LoVo (cell line): ENCODE measurements at places on chromosomes 12 and 14.

- peak; percentile 27 for DNase-seq
Measured at GRCh38 chr12:24378548-24379407, 429.3 kb upstream of the SOX5 start.

DNA sequence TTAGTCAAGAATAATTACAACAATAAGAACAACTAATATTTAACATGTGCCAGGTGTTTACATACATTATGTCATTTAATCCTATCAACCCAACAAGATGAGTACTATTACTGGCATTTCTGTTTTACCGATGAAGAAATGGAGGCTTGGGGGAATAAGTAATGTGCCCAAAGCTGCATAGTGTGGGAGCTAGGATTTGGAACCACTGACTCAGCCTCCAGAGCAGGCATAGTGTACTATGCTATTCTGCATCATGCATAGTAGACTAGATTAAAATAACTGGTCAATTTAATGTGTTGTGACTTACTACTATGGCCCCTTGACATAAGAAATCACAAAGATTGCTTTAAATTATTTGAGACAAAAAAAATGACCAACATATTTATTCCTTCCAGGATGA is 9.5 kb downstream of the GPR19 start:
- no peak for DNase-seq

GRCh38 chr12:85713373-85713772 is 122.8 kb downstream of the RASSF9 start:
- DNase-seq, result no peak

DNA sequence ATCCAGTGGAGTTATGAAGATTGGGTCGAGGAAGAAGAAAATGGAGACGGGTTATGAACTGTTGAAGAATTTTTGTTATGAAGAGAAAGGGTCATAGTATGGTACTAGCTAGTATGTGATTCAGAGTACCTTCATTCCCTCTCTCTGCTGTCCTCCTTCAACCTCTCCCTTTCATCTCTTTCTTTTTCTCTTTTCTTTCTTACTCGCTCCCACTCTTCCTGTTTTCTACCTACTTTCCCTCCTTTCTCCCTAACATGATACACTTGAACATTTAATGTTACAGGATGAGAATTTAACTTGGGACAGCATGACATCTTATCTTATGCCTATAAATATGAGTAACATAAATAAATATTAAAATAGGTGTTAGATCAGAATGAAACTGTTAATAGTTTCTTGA is 112.9 kb downstream of the CCDC91 start:
- no peak for DNase-seq

DNA sequence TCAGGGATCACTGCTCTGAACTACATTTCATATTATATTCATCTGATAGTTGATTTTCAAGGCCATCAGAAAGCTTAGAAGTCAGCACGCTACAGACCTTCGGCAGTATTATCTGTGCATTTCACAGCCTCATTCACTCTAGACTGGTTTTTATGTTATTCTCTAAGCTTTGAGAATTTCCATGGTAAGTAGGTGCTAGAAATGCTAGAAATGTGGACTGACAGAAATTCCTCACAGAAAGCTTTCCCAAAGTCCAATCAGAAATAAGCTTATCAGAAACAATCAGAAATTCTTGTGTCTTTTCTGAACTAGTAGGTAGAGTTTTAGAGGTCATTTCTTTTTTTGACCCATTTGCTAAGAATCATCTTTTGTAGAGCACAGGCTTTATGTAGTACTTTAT is 176.6 kb downstream of the TMTC3 start:
- DNase-seq, result no peak

- peak; percentile 50 for DNase-seq
Measured at GRCh38 chr12:43758247-43758727, 303 bp downstream of the PUS7L start.

GRCh38 chr12:96995861-96996260 is 88.8 kb downstream of the NEDD1 start:
- DNase-seq, result no peak

DNA sequence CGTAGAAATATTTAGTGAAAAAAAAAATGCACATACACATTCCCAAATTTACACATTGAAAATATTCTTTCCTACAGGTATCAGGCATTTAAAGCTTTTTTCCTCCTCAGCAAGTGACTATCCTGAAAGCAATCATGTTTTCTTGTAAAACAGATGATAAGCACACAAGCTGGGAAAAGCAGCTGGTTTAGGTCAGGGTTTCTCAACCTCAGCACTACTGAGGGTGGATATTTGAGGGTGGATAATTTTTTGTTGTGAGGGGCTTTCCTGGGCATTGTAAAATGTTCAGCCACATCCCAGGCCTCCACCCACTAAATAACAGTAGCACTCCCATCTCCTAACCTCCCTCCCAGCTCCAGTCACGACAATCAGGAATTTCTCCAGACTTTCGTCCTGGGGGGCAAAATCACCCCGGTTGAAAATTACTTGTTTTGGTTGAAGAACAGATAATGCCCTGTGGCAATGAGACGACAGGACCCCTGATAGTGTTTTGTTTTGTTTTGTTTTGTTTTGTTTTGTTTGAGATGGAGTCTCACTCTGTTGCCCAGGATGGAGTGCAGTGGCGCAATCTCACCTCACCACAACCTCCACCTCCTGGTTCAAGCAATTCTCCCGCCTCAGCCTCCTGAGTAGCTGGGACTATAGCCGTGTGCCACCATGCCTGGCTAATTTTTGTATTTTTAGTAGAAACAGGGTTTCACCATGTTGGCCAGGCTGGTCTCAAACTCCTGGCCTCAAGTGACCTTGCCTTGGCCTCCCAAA is 15.0 kb upstream of the NT5DC3 start:
- DNase-seq, result no peak

GRCh38 chr12:3097836-3098235 is 20.7 kb downstream of the TSPAN9 start:
- DNase-seq, result no peak

DNA sequence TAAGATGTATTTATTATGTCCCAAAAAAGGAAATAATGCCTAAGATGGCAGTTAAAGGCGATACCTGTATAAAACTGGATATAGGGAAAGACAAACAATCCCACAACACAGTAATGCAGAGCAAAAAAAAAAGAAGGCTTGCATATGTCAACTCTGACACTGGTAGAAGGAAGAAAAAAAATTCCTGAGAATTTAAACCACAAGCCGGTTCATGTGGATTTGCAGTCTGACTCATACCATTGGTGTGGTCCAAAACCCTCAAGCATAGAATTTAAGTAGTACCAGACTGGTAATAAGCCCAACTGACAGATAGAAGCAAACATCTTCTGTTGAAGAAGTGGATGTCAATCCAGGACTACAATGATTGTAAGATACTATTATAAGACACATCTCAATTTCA is 7.2 kb downstream of the DNAI7 start:
- DNase-seq, result no peak

DNA sequence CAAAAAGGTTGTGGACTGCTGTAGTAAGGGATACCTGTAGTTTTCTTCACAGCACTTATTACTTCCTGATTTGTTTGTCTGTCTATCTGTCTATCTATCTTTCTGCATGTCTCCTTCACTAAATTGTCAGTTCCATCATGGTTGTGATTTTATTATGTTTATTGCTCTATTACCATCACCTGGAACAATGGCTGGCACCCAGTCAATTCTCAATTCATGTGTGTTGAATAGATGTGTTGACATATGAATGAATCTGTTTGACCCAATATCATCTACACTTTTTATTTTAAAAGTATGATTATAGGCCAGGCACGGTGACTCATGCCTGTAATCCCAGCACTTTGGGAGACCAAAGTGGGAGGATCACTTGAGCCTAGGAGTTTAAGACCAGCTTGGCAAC is 224.4 kb downstream of the NUBPL start:
- DNase-seq, result no peak

DNA sequence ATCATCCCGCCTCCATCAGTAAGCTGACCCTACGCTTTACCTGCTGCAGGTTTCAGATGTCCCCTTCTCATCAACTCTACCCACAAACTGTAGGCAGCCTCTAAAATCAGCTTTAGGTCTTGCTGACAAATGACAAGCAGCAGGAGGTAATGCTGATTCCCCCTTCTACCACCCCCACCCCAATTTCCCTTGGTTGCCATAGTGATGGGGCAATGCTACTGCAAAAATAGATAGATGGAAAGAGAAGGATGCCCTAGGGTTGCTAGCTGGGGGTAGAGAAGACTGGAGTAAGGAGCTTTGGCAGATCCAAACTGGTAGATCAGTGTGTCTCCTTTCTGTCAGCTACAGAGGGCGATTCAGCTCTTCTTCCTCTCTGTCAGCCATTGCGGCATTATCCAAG is 19.8 kb upstream of the PDE1B start:
- DNase-seq, result no peak

DNA sequence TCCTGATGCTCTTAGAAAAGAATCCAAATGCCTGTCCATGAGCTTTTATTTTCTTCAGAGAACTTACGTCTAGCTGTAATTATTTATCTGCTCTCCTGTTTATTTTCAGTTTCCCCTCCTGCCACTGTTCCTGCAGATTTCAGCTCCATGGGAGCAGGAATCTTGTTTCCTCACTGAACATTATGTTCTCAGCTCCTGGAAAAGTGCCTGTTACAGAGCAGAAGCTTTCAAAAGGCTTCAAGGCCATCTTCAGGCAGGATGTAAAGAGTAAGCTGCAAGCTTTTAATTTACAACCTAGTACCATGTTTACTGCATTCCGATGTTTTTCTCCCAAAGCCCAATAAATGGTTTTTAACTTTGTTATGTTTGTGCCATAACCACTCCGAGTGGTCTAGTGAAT is 98.4 kb upstream of the BTG1 start:
- no peak for DNase-seq

GRCh38 chr12:56838621-56839488 is 75.7 kb downstream of the HSD17B6 start:
- no peak for DNase-seq

- DNase-seq, result no peak
Measured at GRCh38 chr12:78698747-78699146, 165.8 kb upstream of the SYT1 start.

GRCh38 chr12:11067514-11067913 is 5.4 kb upstream of the TAS2R46 start:
- DNase-seq, result no peak

GRCh38 chr14:64761441-64762043 is 57.3 kb downstream of the PLEKHG3 start:
- no peak for DNase-seq

DNA sequence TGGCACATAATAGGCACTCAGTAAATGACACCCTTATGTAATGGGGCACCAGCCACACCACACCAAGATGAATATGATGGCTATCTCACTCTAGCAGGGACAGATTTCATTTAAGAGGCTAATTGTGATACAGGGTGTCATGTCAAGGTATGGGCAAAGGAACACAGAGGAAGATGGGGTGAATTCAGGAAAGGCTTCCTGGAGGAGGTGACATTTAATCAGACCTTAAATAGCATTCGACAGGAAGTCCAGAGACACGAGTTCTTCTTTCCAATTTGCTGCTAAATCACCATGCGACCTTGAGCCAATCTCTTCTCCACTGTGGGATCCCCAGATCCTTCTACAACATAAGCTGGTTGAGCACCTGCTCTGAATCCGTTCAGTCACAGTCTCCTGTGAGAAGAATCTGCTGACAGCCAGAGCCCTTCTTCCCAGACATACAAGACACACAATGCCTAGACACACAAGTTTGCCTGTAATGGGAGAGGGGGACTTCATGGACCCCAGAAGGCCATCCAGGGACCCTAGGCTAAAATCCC is 1.5 kb upstream of the DTX1 start:
- no peak for DNase-seq

DNA sequence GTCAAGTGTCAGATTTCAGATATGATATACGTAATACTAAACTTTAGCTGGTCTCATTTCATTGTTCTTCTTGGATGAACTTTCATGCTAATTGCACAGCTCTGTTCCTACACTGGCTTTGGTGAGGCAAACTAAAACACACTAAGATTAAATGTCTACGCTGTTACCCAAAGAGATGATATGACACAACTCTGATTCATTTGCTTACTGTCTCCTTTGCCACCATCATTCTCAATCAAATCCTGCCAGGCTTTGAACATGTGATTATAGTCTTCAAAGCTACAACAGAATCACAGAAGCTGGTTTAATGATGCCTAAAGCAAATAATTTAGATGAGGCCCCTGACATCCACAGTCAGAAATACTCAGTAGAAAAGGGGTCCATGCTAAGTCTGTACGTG is 37.7 kb downstream of the MDGA2 start:
- no peak for DNase-seq

GRCh38 chr14:84404246-84404645 is 1125.7 kb upstream of the FLRT2 start:
- no peak for DNase-seq

DNA sequence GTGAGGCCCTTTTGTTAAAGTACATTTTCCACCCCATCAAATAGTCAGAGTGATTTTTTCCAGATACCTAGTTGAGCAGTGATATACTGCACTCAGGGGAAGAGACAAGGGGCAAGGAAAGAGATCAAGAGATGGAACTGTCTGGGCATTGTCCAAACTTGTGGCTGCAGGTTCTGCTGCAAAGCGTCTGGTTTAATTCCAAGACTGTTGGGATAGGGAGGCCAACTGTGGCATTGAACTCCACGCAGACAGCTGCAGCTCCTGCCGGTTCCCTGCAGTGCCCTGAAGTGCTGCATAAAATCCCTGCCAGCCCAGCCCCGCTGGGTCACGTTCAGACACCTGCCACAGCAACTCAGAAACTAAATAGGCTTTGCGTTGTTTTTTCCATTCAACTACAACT is 30.5 kb downstream of the RPH3A start:
- no peak for DNase-seq

GRCh38 chr12:68786929-68787328 is 21.0 kb upstream of the MDM2 start:
- DNase-seq, result peak; percentile 38

DNA sequence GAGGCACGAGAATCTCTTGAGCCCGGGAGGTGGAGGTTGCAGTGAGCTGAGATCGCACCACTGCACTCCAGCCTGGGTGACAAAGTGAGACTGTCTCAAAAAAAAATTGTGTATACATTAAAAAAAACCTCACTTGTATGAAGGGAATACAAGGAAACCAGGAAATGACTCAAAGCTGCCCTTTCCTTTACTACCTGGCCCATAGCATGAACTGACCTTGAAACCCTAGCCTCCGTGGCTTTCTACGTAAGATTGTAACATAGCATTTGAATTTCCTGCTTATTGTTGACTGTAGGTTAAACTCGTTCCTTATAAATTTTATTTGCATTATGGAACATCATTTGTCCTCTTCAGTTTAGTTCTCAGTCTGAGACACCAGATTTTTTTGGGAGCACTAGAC is 9.1 kb upstream of the DDX47 start:
- DNase-seq, result peak; percentile 89

DNA sequence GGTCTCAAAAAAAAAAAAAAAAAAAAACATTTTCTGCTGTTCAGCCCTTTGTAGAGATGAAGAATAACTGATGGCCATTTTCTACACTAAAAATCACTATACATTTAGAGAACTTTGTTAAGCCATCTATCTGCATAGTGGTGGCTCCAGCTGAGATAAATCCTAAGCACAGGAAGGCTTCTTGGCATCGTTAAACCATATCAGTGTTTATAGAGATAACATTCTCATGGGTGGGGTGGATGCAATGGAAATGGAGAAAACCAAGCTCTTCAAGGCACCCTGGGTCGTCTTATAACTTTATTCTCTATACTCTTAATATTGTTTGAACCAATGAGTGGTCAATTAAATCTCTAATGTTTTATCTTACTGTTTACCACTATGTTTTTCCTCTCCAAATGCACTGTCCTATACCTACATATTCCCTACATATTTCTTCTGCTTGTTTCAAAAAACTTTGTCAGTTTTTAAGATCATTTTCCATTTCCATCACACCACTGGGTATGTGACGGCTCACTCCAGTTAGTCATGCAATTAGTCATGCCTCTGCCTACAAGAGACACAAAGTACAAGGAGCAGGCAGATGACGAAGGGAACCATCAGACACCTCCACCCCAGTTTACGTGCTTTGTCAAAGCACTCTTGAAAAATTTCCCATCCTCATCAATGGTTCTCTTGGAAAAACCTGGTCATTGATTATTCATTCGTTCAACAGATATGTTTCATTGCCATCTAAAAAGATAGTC is 119.3 kb upstream of the OVCH1 start:
- peak; percentile 29 for DNase-seq
